Stimulated activated CD8-positive, alpha-beta memory T cell treated with anti-CD3 and anti-CD28 coated beads, Interleukin-12 subunit alpha, Interleukin-12 subunit beta, amount 100 ng/mL, for 4 hours (primary cell): ENCODE measurements at places on chromosomes 6 and 20.

DNA sequence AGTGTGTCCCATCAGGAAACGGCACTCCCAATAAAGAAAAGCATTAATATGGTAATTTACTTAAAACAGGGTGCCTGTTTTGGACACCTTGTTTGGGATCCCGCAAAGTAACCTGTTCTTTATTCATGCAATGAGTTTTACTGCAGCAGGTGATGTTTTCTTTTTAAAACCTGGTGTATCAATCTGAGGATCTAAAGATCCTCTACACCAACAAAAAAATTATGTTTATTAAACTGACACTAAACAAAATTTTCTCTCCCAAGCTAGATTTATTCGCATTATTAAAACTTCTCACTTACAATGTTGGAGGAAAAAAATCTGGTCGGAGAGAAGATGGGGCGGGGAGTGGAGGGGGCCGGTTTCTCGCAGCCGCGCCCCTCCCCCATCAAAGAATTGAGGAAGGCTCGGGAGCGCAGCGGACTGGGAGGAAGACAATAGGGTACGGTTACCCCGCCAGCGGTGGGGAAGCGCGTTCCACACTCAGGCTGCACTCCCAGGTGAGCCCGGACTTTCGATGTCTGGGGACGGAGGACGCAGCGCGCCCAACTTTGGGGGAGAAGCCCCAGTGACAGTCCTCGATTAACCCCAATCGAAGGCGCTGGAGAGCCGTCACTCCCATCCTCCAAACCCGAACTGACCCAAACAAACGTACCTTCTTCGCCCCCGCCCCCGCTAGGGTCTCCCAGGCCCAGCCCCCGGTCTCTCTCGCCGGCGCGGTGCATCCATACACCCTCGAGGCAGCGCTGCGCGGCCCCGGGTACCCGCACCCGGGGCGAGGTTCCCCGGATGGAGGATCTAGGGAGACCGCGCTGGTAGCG, 1.3 kb downstream of the CD24 start:
- no peak for DNase-seq

GRCh38 chr20:51628533-51629398, 86.2 kb upstream of the NFATC2 start:
- DNase-seq = no peak

DNA sequence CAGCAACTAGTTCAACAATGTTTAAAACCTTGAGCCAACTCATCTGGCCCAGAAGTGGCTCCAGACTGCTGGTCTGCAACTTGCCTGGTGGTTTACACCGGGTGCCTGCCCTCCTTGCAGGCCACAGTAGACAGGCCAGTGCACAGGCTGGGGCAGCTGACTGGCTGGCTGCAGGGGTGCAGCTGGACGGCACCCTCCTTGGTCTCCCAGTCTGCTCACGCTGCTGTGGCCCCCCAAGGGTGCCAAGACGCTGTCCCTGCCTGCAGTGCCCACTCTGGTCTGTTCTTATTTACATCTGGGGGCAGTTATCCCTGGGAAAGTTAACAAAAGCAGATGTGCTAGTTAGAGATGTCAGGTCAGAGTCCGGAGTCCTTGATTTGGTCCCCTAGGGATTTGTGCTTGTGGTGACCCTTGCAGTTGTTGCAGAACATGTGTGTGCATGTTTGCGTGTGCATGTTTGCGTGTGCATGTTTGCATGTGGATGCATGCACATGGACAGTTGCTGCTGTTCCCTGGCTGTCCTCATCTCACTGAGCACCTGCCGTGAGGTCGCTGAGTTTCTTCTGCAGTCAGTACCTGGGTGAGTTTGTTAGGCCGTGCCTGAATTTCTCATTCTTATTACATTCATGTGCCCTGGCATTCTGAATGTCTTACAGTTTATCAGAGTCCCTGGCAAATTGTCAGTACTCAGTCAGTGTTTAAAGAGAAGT, 48.2 kb upstream of the IRF4 start:
- DNase-seq = no peak

DNA sequence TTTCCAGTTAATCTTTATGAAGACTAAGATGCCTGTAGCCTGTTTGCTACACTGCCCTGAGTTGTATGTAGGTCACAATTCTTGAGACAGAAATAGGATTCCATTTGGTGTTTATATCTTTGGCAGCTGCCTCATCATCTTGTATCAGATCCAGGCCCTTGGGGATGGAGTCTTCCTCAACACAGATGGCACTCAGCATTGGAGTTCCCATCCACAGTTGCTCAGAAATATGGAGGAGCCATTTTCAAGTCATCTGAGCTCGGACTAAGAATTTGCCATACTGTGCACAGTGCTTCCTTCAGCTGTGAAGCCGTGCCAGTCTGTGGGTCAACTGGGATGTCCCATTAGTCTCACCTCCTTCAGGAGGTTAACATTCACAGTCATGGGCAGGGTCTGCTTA, 156.6 kb downstream of the ZDHHC14 start:
- no peak for DNase-seq

GRCh38 chr6:10323018-10323417, 91.9 kb downstream of the TFAP2A start:
- DNase-seq = no peak
